ENCODE measurements at places on chromosomes 7 and 10.

GRCh38 chr7:101916041-101916800 is 98.8 kb downstream of the CUX1 start:
- peak; percentile 21 for DNase-seq

DNA sequence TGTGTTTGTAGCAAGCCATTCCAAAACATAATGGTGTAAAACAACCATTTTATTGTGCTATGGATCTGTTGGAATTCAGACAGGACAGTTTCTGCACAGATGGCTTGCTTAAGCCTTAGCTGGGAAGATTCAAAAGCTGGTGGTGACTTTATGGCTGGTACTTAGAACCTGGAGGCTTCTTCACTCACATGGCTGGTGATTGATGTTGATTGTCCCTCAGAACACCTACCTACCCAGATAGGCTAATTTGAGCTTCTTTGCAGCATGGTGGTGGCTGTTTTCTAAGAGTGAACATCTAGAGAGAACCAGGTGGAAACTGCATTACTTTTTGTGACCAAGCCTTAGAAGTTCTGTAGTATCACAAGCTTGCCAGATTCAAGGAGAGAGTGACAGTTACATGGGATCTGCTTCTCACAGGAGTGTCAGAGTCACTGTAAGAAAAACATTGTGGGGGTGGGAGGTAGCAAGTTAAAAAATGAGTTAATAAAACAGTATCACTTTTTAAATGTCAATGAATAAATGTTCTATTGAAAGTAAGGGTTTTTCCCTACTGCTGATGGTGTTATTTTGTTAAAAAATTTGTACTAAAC is 7.1 kb downstream of the R3HCC1L start:
- DNase-seq, result no peak

- DNase-seq, result no peak
Observed at GRCh38 chr7:101650579-101651081, 21.5 kb upstream of the MYL10 start.

DNA sequence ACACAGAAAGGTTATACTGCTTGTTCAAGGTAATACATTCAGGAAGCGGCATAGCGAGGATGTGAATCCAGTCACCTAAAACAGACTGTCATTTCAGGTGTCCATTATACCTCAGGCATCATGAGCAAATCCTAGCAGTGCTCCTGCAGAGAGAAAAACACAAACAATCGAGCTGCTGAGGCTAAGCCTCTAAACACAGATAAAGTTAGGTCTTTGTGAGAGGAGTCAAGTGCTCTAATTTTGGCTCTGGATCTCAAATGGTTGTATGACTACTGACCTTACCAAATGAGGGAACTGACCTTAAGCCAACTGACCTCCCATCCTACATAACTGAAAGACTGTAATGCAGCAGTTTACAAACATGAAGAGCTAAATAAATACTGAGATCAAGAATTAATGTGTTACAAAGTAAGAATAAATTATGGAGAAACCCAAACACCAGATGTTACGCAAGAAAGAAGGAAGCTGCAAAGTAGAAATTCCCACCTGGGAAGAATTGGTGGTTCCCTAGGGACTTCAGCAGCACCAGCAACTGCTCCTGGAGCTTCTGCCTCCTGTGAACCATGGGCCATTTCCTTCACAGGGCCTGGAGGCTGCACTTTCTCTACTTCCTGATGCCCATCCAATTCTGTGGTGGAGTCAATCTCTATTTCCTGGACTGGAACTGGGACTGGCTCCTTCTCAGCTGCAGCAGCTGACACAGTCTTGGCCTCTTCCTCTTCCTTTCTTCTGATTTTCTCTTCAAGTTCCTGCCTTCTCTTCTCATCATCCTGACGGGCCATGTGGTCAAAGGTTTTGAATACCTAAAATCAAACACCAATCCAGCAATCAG is 5.8 kb downstream of the NUDCD3 start:
- no peak for DNase-seq

GRCh38 chr7:82049891-82050533 is 280.2 kb upstream of the HGF start:
- no peak for DNase-seq

DNA sequence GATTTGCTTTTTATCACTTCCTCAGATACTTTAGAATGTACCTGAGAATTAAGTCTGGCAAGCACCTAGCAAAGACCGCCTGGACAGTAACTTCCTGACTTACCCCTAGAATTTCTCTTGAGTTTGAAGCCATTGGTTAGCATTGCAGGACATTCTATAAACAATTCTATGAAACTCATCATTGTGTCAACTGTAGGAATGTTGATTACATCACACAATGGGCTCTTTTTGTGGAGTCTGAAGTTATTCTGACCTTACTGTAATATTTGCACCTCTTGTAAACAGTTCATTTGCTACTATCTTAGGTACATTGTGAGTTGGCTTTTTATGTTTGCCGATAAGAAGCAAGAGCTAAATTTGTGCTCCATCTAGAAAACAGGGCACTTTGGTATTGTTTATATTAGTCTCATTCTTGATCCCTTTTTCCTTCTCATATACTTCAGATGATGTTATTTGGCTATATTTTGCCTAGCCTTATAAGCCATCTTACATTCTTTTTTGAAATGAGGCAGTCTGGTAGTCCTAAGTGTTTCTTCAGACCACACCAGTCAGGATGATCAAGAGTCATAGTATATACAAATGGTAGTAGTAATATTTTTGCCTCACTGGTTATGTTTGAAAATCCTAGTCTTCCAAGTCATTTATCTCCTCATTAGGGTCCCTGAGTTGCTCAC is 52.4 kb downstream of the CASD1 start:
- no peak for DNase-seq

DNA sequence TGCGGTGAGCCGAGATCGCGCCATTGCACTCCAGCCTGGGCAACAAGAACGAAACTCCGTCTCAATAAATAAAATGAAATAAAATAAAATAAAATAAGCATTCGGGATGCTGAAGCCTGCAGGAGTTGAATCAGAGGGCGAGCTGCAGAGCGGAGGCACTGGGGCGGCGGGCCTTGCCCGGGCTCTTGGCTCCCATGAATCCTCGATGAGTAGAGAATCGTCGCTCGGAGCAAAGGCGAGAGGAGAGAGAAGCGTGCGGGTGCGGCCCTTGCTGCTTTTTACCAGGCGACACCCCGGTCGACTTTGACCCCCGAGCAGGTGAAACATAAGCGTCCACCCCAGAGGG is 168.3 kb downstream of the UBE2H start:
- no peak for DNase-seq

GRCh38 chr7:22193450-22193983 is 163.4 kb downstream of the RAPGEF5 start:
- DNase-seq, result peak; percentile 43
